GM10248 (cell line): ENCODE measurements at places on chromosomes 12 and 14.
A peak's percentile ranks its signal among the peaks of the same experiment; 100 is the strongest.

GRCh38 chr12:53860426-53861345, 77.9 kb upstream of the HOXC13 start:
- DNase-seq = no peak

DNA sequence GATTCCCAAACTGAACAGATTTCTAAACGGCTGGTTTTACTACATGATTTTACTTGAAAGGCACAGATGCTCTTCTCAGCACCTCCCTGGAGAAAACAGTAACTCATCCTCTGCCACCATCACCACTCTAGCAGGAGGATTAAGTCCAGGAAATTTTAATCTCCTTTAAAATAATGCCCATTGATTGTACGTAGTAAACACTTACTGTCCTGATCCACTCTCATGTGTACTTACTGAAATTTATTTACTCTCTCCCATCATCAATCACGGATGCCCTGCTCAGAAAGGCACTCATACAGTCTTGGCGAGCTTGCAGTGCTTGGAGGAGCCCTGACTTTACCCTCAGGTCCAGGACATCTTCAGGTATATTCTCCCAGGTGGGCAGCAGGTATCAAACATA, 239.8 kb upstream of the EGLN3 start:
- no peak for DNase-seq

GRCh38 chr12:9619411-9620179, 11.9 kb upstream of the KLRB1 start:
- DNase-seq = no peak

DNA sequence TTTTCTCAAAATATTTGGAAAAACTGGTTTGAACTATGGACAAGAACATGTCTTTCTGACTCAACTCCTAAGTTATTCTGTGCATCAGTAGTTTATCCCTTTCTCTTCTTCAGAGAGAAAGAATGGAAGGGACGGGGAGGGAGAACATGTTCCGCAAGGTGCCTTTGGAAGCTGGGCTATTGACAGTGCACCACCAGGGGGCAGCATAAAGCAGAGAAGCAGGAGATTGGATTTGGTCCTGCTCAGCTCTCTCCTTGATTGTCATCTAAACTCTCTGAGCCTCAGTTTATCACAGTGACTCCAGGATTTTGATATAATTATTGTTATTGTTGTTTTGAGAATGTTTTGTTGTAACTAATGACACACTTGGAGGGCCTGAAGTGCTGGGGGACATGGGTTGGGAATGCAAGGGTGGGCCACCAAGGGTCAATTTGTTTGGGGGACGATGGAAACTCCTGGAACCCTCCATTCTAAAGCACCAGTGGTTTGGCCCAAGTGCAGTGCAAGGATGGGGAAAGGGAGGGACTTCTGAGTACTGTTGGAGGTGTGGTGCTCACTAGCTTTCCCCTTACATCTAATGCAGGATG, 45.3 kb upstream of the ANO6 start:
- DNase-seq = peak; percentile 68

- DNase-seq = peak; percentile 64
These were observed 4.4 kb upstream of the SHMT2 start for GRCh38 chr12:57224973-57225679.

GRCh38 chr12:70196811-70197281, 46.4 kb upstream of the CNOT2 start:
- DNase-seq = no peak
